ENCODE measurements at places on chromosomes 7 and 10.

- no peaks in the 10 kb centered on the region for H3K27me3 ChIP-seq
- no peaks in the 10 kb centered on the region for H3K36me3 ChIP-seq
- H3K4me1 ChIP-seq, result peaks cover 2% of the 10 kb centered on the region
- no peak overlapping the region for H3K27ac ChIP-seq
Observed at GRCh38 chr7:18997477-18998150, 119.8 kb downstream of the TWIST1 start.

DNA sequence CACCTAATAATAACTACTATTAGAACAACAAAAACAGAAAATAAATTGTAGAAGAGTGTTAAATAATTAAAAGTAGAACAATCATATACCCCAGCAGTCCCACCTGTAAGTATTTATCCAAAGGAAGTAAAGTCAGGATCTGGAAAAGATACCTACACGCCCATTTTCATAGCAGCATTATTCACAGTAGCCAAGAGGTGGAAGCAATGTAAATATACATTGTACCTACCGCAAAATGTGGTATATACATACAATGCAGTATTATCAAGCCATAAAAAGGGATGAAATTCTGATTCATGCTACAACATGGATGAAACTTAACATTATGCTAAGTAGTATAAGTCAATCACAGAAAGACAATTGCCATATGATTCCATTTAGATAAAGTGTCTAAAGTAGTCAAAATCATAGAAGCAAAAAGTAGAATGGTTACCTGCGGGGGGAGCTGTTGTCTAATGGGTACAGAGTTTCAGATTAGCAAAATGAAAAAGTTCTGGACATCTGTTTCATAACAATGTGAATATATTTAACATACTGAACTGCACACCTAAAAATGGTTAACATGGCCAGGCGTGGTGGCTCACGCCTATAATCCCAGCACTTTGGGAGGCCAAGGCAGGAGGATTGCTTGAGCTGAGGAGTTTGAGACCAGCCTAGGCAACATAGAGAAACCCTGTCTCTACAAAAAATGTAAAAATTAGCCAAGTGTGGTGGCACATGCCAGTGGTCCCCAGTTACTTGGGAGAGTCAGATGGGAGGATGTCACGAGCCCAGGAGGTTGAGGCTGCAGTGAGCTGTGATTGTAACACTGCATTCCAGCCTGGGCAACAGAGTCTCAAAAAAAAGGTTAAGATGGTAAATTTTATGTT, 6.0 kb upstream of the TMED4 start:
- no peaks in the 10 kb centered on the region for H3K36me3 ChIP-seq
- no peaks in the 10 kb centered on the region for H3K27me3 ChIP-seq
- no peaks in the 10 kb centered on the region for H3K4me1 ChIP-seq
- H3K4me3 ChIP-seq, result peak overlapping the region; percentile 32

- H3K4me1 ChIP-seq, result no peaks in the 10 kb centered on the region
- peaks cover 4% of the 10 kb centered on the region for H3K36me3 ChIP-seq
- no peak overlapping the region for H3K4me3 ChIP-seq
- DNase-seq, result no peak
Observed at GRCh38 chr10:93854975-93855374, 38.8 kb upstream of the SLC35G1 start.

DNA sequence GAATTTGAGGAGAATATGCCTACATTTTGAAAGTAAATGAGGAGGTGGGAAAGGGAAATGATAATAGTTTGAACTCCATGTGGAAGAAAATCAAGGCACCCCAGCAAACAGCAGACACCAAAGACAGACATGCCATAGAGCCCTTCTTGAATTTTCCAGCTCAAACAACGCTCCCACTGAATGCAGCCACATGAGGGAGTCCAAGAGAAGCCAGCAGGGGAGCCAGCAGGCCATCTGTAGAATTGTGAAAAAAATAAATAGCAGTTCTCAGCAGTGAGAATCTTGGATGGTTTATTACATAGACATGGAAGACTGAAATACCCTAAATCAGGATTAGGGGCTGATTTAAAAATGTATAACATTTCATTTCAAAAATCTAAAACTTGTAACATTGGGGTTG, 1567.3 kb upstream of the LRRTM3 start:
- no peaks in the 10 kb centered on the region for H3K4me1 ChIP-seq
- no peak overlapping the region for H3K27ac ChIP-seq
- H3K27me3 ChIP-seq, result no peaks in the 10 kb centered on the region
- no peaks in the 10 kb centered on the region for H3K36me3 ChIP-seq

DNA sequence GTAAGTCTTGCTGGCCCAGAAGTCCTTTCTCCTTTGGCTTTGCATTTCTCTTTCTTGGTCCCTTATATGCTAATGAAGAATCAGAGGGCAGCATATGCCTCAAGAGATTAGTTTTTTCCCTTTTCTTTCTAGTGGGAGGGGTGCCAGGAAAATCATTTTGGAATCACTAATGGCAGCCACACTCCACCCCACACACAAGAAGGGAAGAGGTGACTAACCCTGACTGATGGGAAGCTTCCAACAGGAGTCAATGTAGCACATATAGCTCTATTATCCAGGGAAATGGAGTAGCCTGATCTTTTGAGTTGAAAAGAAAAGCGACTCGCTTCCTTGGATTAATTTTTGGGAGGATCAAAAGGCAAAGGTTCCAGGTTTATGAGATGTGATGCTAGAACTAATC, 225.3 kb downstream of the KIF20B start:
- no peak overlapping the region for H3K27ac ChIP-seq
- DNase-seq, result no peak
- H3K4me1 ChIP-seq, result no peaks in the 10 kb centered on the region
- no peak overlapping the region for H3K4me3 ChIP-seq
- H3K27me3 ChIP-seq, result no peaks in the 10 kb centered on the region
- no peaks in the 10 kb centered on the region for H3K36me3 ChIP-seq

DNA sequence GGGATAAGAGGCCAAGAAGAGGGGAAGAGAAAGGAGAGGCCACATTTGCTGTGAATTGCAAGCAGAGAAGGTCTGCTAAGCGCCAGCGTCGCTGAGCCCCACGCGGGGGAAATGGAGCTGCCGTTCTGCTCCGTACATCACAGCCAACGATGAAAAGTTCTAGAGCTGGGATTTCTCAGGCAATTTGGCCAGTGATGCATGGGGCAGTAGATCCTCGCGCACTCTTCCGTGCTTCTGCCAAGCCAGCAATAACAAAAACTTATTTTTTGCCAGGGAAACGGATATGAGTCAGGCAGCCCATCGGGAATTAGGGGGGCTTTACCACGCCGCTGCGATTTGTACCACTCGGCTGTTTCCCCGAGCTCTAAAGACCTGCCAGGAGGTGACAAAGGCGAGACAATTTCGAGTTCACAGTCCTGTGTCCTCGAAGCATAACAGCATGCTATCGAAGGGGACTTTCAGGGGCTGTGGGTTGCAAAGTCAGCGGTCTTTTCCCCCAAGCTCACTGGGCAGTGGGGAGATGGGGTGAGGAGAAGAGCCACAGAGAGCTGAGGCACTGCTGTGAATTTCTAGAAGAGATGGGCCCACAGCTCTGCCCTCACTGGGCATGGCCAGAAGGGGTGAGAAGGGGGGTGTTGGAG, 30.0 kb upstream of the SLF2 start:
- no peaks in the 10 kb centered on the region for H3K36me3 ChIP-seq
- H3K27me3 ChIP-seq, result no peaks in the 10 kb centered on the region
- H3K27ac ChIP-seq, result no peak overlapping the region
- no peak for DNase-seq
- no peaks in the 10 kb centered on the region for H3K4me1 ChIP-seq

DNA sequence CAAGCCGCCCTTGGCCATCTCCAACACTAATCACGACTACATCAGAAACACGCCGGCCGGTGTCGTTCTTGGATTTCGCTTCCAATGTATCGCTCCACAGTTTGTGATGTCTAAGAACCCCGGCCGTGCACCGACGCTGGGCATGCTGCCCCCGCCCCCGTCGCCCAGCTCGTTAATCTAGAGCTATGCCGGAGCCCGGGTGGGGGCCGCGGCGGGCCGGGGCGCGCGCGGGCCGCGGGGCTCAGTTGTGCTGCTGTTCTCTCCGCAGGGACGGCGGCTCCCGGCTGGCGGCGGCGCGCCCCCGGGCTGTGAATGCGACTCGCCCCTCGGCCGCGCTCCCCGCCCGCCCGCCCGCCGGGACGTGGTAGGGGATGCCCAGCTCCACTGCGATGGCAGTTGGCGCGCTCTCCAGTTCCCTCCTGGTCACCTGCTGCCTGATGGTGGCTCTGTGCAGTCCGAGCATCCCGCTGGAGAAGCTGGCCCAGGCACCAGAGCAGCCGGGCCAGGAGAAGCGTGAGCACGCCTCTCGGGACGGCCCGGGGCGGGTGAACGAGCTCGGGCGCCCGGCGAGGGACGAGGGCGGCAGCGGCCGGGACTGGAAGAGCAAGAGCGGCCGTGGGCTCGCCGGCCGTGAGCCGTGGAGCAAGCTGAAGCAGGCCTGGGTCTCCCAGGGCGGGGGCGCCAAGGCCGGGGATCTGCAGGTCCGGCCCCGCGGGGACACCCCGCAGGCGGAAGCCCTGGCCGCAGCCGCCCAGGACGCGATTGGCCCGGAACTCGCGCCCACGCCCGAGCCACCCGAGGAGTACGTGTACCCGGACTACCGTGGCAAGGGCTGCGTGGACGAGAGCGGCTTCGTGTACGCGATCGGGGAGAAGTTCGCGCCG, 1.9 kb downstream of the VWC2 start:
- H3K4me1 ChIP-seq, result no peaks in the 10 kb centered on the region
- H3K4me3 ChIP-seq, result peak overlapping the region; percentile 90
- peaks cover 36% of the 10 kb centered on the region for H3K27me3 ChIP-seq
- peak; percentile 49 for DNase-seq
- 0 out of 2 replicates have a peak, but pooled peaks cover 4% of the 10 kb centered on the region for H3K36me3 ChIP-seq
- no peak overlapping the region for H3K27ac ChIP-seq

GRCh38 chr7:148914208-148914777, 30.2 kb upstream of the EZH2 start:
- no peak overlapping the region for H3K27ac ChIP-seq
- H3K36me3 ChIP-seq, result no peaks in the 10 kb centered on the region
- H3K4me3 ChIP-seq, result no peak overlapping the region
- no peak for DNase-seq
- no peaks in the 10 kb centered on the region for H3K27me3 ChIP-seq
- no peaks in the 10 kb centered on the region for H3K4me1 ChIP-seq

- no peaks in the 10 kb centered on the region for H3K27me3 ChIP-seq
- no peaks in the 10 kb centered on the region for H3K36me3 ChIP-seq
- no peak overlapping the region for H3K27ac ChIP-seq
- no peaks in the 10 kb centered on the region for H3K4me1 ChIP-seq
- DNase-seq, result no peak
Observed at GRCh38 chr10:36181426-36182178, 539.5 kb upstream of the FZD8 start.

- peaks cover 17% of the 10 kb centered on the region for H3K4me1 ChIP-seq
- H3K36me3 ChIP-seq, result peaks cover 6% of the 10 kb centered on the region
- H3K27ac ChIP-seq, result no peak overlapping the region
Observed at GRCh38 chr10:95314192-95314918, 23.6 kb upstream of the PDLIM1 start.

GRCh38 chr7:158001621-158002320, 585.9 kb downstream of the PTPRN2 start:
- DNase-seq, result no peak
- H3K27me3 ChIP-seq, result no peaks in the 10 kb centered on the region
- H3K4me1 ChIP-seq, result no peaks in the 10 kb centered on the region
- H3K36me3 ChIP-seq, result no peaks in the 10 kb centered on the region

- no peaks in the 10 kb centered on the region for H3K36me3 ChIP-seq
- no peak overlapping the region for H3K4me3 ChIP-seq
- DNase-seq, result no peak
- no peak overlapping the region for H3K27ac ChIP-seq
- H3K27me3 ChIP-seq, result no peaks in the 10 kb centered on the region
Observed at GRCh38 chr10:110812583-110812982, 59.1 kb upstream of the PDCD4 start.

DNA sequence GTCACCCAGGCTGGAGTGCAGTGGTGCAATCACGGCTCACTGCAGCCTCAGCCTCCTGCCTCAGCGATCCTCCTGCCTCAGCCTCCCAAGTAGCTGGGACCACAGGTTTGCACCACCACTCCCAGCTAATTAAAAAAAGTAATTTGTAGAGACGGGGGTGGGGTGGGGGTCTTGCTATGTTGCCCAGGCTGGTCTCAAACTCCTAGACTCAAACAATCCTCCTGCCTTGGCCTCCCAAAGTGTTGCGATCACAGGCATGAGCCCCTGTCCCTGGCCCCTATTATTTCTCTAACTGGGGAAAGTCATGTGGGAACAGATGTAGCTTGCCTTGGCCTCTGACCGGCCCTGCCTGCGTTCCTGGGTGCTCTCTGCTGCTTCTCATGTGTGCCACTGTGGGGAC, 178.7 kb downstream of the RNF216 start:
- no peaks in the 10 kb centered on the region for H3K4me1 ChIP-seq
- no peak overlapping the region for H3K27ac ChIP-seq
- no peak overlapping the region for H3K4me3 ChIP-seq
- DNase-seq, result no peak
- no peaks in the 10 kb centered on the region for H3K27me3 ChIP-seq

GRCh38 chr7:25918731-25919130, 233.3 kb upstream of the NFE2L3 start:
- H3K36me3 ChIP-seq, result peaks cover 1% of the 10 kb centered on the region
- no peaks in the 10 kb centered on the region for H3K27me3 ChIP-seq
- no peaks in the 10 kb centered on the region for H3K4me1 ChIP-seq
- H3K27ac ChIP-seq, result no peak overlapping the region
- no peak for DNase-seq

DNA sequence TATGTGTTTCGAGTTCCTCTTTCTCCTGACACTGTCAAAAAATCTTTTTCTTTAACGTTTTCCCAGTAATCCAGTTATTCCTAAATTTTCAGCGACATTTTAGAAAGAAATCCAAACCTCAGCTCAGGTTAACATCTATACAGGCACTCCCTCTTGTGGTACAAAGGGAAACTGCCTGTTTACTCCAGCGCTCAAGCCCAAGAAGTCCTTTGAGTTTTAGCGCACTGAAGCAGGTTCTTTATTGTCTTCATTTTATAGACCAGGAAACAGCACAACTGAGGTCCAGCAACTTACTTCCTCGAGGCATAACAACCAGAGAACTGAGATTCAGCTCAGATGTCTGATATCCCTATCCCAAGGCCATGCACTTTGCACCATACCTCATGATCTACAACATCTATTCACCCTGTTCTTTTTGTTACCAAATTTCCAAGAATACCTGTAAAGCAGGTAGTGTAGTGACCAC, 287.2 kb upstream of the MKLN1 start:
- no peak overlapping the region for H3K27ac ChIP-seq
- peaks cover 6% of the 10 kb centered on the region for H3K4me1 ChIP-seq
- H3K27me3 ChIP-seq, result no peaks in the 10 kb centered on the region
- peaks cover 3% of the 10 kb centered on the region for H3K36me3 ChIP-seq

- H3K27ac ChIP-seq, result no peak overlapping the region
- H3K27me3 ChIP-seq, result no peaks in the 10 kb centered on the region
- H3K36me3 ChIP-seq, result no peaks in the 10 kb centered on the region
- no peaks in the 10 kb centered on the region for H3K4me1 ChIP-seq
- H3K4me3 ChIP-seq, result no peak overlapping the region
Observed at GRCh38 chr10:124127965-124128810, 34.8 kb upstream of the CHST15 start.

DNA sequence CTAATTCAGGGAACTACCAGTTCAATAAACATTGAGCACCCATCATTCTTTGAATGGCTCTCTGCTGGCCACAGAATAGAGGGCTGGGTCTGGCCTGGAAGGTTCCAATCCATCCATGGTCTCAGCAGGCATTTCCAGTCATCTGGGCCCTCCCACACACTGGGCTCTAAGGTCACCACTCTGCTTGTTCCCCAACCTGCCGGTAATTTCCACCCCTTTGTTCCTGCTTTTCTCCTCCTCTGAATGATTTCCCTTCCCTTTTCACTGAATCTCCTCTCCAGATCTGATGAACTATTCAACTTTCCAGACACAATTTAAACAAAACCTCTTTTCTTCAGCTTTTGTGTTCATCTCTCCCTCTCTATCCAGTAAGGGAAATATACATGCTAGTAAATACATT, 2.6 kb downstream of the BZW2 start:
- H3K4me3 ChIP-seq, result peak overlapping the region; percentile 63
- no peak overlapping the region for H3K27ac ChIP-seq
- H3K4me1 ChIP-seq, result peaks cover 6% of the 10 kb centered on the region
- peaks cover 1% of the 10 kb centered on the region for H3K36me3 ChIP-seq

Data from H9 (cell line).